Activated CD4-positive, alpha-beta memory T cell treated with anti-CD3 and anti-CD28 coated beads, Interleukin-2, amount 10 ng/mL, durations not matched to agents 7 days and 5 days (primary cell): ENCODE measurements at places on chromosomes 6 and 20. TPM values are rescaled to one million over a fixed set of nuclear protein-coding genes. Genes with fewer than 3 reads are reported as not detected.

- H3K4me3 ChIP-seq: no peak overlapping the region
- peaks cover 50% of the 10 kb centered on the region for H3K27me3 ChIP-seq
- H3K4me1 ChIP-seq: peaks cover 18% of the 10 kb centered on the region
- H3K36me3 ChIP-seq: no peaks in the 10 kb centered on the region
- DNase-seq: no peak
Observed at GRCh38 chr6:41527721-41528408, 18.3 kb upstream of the FOXP4 start.

GRCh38 chr6:45663251-45664221 is 285.8 kb upstream of the SUPT3H start:
- peak; percentile 63 for DNase-seq
- H3K4me3 ChIP-seq: peak overlapping the region; percentile 47
- peaks cover 18% of the 10 kb centered on the region for H3K36me3 ChIP-seq
- peak overlapping the region; percentile 21 for H3K27ac ChIP-seq
- H3K27me3 ChIP-seq: peaks cover 10% of the 10 kb centered on the region

- DNase-seq: no peak
- peaks cover 8% of the 10 kb centered on the region for H3K27me3 ChIP-seq
- H3K4me1 ChIP-seq: no peaks in the 10 kb centered on the region
- no peak overlapping the region for H3K4me3 ChIP-seq
- H3K27ac ChIP-seq: no peak overlapping the region
Observed at GRCh38 chr6:125222531-125223455, 69.2 kb downstream of the TPD52L1 start.

DNA sequence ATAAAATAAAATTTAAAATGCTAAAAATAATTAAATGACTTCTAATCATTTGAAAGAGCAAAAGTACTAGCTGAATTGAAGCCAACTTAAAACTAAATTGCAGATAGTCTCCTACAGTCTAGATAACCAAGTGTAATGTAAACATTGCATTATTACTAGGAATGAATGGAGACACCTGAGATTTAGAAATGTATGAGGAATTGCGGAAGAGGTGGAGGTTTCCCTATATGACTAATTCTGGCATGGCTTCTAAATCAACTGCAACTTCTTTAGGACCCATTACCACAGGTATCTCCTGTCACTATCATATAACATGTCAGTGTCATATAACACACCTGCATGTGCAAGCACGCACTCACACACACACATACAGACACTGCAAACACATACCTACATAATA is 13.2 kb upstream of the GPR6 start:
- H3K4me1 ChIP-seq: no peaks in the 10 kb centered on the region
- no peak overlapping the region for H3K27ac ChIP-seq
- no peak overlapping the region for H3K4me3 ChIP-seq
- no peaks in the 10 kb centered on the region for H3K36me3 ChIP-seq
- H3K27me3 ChIP-seq: peaks cover 5% of the 10 kb centered on the region

DNA sequence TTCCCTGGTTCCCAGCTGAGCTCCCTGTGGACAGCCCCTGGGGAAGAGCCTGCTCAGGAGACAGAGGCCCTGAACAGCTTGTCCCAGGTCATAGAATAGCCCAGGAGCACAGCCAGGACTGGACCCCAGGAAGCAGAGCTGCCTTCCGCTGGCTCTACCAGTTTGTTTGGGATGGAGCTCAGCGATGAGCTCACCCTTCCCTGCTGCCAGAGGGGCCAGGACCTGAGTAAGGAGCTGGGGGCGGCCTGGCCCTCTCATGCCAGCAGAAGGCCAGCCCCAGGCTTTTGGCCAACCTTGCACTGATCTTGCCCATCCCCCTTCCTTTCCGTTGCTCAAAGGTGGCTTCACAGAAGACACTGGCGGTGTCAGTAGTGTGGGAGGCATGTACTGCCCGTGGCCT is 17.5 kb downstream of the MMP24OS start:
- no peak overlapping the region for H3K27ac ChIP-seq
- no peaks in the 10 kb centered on the region for H3K36me3 ChIP-seq

GRCh38 chr6:39471954-39472659 is 149.6 kb upstream of the KCNK16 start:
- no peak for DNase-seq
- H3K36me3 ChIP-seq: no peaks in the 10 kb centered on the region
- H3K4me3 ChIP-seq: no peak overlapping the region
- H3K4me1 ChIP-seq: peaks cover 12% of the 10 kb centered on the region

The C6orf163 gene
- 1.4 TPM for total RNA-seq

DNA sequence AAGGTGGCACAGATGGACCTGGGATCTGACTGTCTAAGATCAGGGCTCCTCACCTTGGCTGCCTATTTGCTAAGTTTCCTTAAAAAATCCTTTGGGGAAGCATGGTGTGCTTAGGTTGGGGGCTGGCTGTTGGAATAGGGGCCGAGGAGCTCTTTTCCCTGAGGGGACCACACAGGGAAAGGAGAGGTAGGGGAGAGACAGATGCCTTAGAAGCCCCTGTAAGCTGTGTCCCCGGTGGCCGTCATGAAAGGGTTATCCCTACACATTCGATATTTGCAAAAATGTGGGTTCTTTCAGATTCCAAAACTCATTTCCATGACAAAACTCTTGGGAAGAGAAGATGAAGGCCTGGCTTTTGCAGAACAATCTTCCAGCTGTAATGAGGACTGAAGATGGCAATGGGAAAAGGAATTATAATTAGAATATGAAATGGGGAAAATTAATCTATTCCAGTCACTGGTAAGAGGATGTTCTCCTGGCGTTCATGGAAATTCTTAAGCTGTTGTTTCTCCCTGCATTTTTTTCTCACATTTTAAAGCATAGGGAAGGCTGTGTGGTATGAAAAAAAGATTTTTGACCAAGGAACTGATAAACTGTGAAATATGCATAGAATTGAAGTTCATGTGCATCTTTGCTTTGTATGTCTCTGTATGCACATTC is 53.8 kb downstream of the TOX2 start:
- H3K4me1 ChIP-seq: peaks cover 10% of the 10 kb centered on the region
- no peak overlapping the region for H3K4me3 ChIP-seq
- H3K27me3 ChIP-seq: peaks cover 27% of the 10 kb centered on the region
- no peaks in the 10 kb centered on the region for H3K36me3 ChIP-seq

DNA sequence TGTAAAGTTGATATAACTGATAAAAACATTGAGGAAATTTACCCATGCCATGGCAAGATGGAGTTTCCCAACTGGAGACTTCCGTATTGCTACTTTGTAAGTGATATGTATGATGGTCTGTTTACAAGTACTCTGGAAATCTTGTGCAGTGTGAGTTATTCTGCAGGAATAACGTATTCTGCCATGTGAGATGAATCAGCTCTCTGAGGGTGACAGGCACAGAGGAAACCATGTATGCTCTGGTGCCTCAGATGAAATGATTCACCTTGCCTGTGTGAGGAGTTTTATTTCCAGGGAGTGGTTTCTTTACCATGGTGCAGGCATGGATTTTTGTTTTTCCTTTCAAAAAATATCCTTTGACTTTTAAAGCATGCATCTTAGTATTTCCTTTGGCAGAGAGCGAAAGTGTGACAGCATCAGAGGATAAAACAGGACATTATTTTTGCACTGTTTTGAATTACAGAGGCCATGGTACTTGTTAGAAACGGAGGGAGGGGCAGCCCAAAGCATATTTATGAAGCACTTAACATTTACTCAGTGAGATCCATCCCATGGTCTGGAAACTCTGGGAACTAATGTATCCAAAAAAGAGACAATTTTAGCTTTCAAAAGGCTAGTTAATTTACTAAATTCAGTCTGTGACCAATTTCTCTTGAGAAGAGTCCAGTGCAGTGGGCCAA is 36.0 kb upstream of the MTRF1L start:
- H3K4me1 ChIP-seq: no peaks in the 10 kb centered on the region
- DNase-seq: no peak
- H3K27me3 ChIP-seq: peaks cover 2% of the 10 kb centered on the region
- H3K4me3 ChIP-seq: no peak overlapping the region

DNA sequence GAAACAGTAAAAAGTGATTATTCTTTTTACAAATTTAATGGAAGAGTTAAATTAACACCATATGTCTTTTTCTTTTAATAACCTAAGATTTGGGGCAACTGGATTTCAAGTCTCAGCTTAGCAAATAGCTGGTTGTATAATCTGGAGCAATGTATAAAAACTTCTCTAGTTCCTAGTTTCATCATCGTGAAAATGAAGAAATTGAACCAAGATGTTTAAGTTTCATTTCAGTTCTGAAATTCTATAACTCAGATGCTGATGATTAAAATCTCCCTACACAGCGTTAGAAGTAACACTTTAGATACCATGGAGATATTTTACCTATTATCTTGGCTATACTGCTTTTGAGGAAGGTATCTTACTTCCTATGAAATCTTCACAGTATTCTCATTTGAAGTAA is 252.0 kb downstream of the KIF16B start:
- no peak for DNase-seq
- no peaks in the 10 kb centered on the region for H3K27me3 ChIP-seq
- no peak overlapping the region for H3K4me3 ChIP-seq
- no peaks in the 10 kb centered on the region for H3K4me1 ChIP-seq
- no peak overlapping the region for H3K27ac ChIP-seq
- H3K36me3 ChIP-seq: peaks cover 3% of the 10 kb centered on the region

- H3K4me1 ChIP-seq: peaks cover 14% of the 10 kb centered on the region
- H3K4me3 ChIP-seq: no peak overlapping the region
- H3K27ac ChIP-seq: no peak overlapping the region
Observed at GRCh38 chr6:106381881-106382280, 21.4 kb downstream of the CRYBG1 start.

The COMMD7 gene
- total RNA-seq: 61.7 TPM

DNA sequence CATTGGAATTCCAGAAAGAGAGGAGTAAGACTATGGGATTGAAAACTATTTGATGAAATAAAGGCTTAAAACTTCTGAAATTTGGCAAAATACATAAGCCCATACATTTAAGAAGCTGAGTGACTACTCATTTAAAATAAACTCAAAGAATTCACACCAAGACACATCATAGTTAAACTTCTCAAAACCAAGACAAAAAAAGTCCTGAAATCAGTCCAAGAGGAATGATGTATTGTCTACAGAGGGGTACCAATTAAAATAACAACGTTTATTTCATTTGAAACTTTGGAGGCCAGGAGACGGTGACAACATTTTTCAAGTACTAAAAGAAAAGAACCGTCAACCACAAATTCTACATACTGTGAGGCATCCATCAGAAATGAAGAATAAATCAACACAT is 841.4 kb upstream of the MAP3K7 start:
- no peaks in the 10 kb centered on the region for H3K27me3 ChIP-seq
- DNase-seq: no peak
- no peak overlapping the region for H3K27ac ChIP-seq
- no peaks in the 10 kb centered on the region for H3K4me1 ChIP-seq

- no peaks in the 10 kb centered on the region for H3K4me1 ChIP-seq
- no peak overlapping the region for H3K27ac ChIP-seq
- no peaks in the 10 kb centered on the region for H3K36me3 ChIP-seq
- no peak overlapping the region for H3K4me3 ChIP-seq
Observed at GRCh38 chr6:152575161-152575560, 62.0 kb downstream of the SYNE1 start.

DNA sequence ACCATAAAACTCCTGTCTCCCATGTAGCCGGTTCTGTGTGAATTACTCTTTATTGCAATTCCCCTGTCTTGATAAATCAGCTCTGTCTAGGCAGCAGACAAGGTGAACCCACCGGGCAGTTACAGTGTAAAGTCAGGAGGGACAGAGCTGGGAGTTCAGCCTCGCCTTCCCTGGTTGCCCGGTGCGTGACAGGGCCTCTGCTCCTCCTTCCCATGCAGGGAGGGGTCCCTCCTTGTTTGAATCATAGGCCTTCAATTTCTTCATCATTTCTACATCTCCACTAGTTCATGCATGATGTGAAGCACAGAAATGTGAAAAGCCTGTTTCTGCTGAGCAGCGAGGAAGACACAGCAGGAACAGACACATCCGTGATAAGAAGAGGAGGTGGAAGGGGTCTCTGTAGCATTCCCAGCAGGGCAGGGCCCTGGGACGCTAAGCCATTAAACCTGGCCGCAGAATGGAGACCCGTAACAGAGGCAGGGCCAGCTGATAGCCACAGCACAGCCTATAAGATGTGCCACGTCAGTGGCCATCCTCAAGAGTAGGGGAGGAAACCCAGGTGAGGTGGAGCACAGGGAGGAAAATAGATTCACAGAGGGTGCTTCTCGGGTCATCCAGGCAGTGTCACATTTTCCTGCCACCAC is 106.7 kb upstream of the CST7 start:
- H3K27me3 ChIP-seq: peaks cover 27% of the 10 kb centered on the region
- no peak overlapping the region for H3K27ac ChIP-seq
- no peaks in the 10 kb centered on the region for H3K36me3 ChIP-seq
- H3K4me1 ChIP-seq: peaks cover 10% of the 10 kb centered on the region

- peaks cover 25% of the 10 kb centered on the region for H3K36me3 ChIP-seq
- no peaks in the 10 kb centered on the region for H3K4me1 ChIP-seq
- H3K27ac ChIP-seq: no peak overlapping the region
- no peaks in the 10 kb centered on the region for H3K27me3 ChIP-seq
- no peak for DNase-seq
Observed at GRCh38 chr6:150905769-150906168, 40.3 kb downstream of the MTHFD1L start.

GRCh38 chr6:140370976-140371870 is 996.8 kb upstream of the CITED2 start:
- no peak overlapping the region for H3K4me3 ChIP-seq
- H3K27ac ChIP-seq: no peak overlapping the region
- no peak for DNase-seq
- no peaks in the 10 kb centered on the region for H3K36me3 ChIP-seq
- no peaks in the 10 kb centered on the region for H3K4me1 ChIP-seq
- no peaks in the 10 kb centered on the region for H3K27me3 ChIP-seq

GRCh38 chr6:150627585-150628025 is 27.9 kb downstream of the PLEKHG1 start:
- H3K4me3 ChIP-seq: no peak overlapping the region
- H3K27ac ChIP-seq: no peak overlapping the region
- H3K36me3 ChIP-seq: no peaks in the 10 kb centered on the region
- no peak for DNase-seq
- no peaks in the 10 kb centered on the region for H3K27me3 ChIP-seq
